ENCODE measurements at places on chromosomes 11 and 22. TPM values are rescaled to one million over a fixed set of nuclear protein-coding genes. Genes with fewer than 3 reads are reported as not detected.
A peak's percentile ranks its signal among the peaks of the same experiment; 100 is the strongest.

- no peak for DNase-seq
Measured at GRCh38 chr11:61771985-61772455, 19.6 kb downstream of the MYRF start.

DNA sequence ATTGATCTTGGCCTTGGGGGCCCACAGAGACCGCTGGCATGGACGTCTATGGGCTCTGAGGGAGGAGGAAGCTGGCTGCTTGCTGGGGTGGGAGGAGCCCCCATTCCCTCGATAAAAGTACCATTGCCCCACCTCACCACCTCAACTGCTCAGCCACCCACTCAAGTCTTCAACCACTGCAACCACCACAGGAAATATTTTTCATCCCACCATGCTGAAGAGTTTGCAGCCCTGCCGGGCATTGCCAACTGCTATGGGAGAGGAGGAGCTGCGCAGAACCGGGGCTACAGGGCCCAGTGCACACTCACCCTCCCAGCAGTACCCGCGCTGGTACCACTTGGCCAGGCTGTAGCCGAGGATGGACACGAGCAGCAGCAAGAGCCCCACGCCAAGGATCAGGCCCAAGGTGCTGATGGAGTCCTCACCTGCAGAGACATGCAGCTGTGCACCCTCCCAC, 29.2 kb downstream of the IL10RA start:
- no peak for DNase-seq

ACRV1 gene
- total RNA-seq: not detected

- DNase-seq: no peak
Measured at GRCh38 chr22:30245181-30245984, 1.2 kb downstream of the LIF start.

DNA sequence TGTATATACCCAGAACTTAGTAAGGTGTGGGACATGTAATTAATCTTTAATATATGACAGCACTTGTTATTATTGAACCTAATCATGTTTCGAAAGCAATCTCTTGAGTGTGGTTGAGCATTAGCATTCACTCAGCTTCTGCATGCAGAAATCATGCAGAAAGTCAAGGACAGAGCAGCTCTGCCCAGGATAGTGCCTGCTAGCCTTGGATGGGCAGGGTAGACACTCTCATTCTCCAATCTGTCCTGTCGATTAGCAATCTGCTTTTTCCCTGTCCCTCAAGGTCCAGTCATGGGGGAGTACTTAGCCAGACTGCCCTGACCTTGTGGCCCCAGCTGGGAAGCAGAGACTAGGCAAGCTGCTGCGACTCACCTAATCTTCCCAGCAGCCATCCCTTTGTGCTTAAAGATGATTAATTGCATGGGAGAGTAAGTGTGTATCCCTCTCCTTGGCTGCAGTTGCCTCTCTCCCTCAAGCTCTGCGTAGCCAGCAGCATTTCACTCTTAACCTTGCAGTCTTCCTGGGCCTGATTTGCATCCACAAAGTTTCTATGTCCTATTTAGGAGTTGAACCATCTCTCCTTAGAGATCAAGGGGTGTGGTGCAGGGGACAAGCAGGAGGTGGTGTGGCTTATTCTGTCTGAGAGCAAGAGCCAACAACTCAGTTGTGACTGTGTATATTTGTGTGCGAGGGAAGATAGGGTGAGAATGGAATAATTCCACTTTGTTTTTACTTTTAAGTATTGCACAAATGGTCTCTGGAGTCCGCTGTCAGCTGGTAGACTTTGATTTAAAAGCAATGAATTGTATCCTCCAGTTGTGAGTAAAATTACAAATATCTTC, 101.4 kb downstream of the FDX1 start:
- DNase-seq: no peak

- DNase-seq: no peak
Measured at GRCh38 chr11:113449743-113450142, 25.5 kb downstream of the DRD2 start.

DNA sequence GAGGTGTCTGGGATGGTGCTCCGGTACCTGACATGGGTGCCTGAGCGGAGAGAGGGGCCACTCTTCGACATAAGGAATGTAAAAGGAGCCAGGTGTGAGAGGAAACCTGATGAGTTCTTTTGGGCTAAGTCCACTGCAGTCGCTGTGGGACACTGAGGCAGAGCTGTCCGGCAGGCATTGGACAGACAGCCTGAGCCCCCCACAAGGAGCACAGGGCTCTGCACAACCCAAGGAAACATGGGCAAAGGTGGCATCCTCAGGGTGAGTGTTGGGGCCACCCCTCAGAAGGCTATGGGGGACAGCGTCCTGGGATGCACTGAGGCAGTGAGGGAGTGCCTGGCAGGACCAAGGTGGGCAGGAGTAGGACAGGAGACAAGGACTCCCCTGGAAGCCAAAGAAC, 57.7 kb upstream of the EMID1 start:
- no peak for DNase-seq

IFTAP gene
- total RNA-seq: 40.8 TPM

GRCh38 chr11:27295928-27296327, 67.1 kb downstream of the CCDC34 start:
- DNase-seq: no peak

CREB3L1 gene
- total RNA-seq: 11.3 TPM

IL17REL gene
- total RNA-seq: not detected

GRCh38 chr11:78603792-78604191, 29.1 kb upstream of the NARS2 start:
- no peak for DNase-seq

GRCh38 chr11:75347781-75348566, 3.5 kb downstream of the ARRB1 start:
- DNase-seq: peak; percentile 94

GRCh38 chr11:8503910-8504364, 90.1 kb downstream of the STK33 start:
- no peak for DNase-seq

NPTXR gene
- 0.12 TPM for total RNA-seq

ARHGAP8 gene
- not detected for total RNA-seq

GRCh38 chr11:129302386-129303101, 73.1 kb upstream of the BARX2 start:
- no peak for DNase-seq

CPT1B gene
- total RNA-seq: 5.0 TPM

- DNase-seq: peak; percentile 29
Measured at GRCh38 chr11:125873881-125874555, 13.4 kb upstream of the HYLS1 start.

PGAP2 gene
- total RNA-seq: 9.0 TPM

DNA sequence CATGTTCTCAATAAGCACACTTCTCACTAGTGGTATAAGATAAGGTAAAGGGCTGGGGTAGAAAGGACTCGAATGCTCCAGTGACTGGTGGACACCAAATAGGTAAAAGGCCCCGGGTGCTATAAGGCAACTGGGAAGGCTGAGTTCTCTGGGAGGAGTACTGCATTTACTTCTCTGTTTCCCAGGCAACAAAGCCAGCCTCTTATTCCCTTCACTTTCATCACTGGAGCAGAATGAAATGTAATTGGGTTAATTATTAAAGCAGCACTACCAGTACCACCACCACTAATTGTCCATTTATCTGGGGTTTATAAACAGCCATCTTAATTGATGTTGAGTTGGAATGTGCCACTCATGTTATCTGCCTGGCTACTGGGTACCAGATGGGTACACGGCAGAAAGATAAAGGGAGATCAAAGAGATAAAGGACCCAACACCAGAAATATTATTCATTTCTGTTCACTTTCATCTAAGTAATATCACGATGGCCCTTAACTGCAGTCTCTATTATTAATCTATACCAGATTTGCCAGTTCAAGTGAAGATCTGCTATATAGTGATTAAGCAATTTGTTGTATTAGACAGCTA, 94.4 kb upstream of the CHRM4 start:
- no peak for DNase-seq

DNA sequence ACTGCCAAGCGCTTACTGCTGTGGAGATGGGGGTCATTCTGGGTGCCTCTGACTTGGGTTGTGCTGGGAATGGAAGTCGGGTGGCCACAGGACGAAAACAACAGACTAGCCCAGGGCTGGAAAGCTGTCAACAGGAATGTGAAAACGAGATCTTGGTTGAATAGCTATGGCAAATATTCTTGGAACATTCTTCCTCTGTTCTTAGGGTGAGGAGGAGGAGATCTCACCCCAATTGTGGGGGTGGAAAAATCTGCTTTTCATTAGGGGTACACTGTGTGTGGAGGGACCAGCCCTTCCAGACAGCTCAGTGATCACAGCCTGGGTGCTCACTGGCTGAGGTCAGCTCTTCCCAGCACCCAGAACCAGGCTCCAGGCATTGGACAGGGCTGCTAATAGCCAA, 52.0 kb upstream of the PRSS23 start:
- DNase-seq: peak; percentile 39

DNA sequence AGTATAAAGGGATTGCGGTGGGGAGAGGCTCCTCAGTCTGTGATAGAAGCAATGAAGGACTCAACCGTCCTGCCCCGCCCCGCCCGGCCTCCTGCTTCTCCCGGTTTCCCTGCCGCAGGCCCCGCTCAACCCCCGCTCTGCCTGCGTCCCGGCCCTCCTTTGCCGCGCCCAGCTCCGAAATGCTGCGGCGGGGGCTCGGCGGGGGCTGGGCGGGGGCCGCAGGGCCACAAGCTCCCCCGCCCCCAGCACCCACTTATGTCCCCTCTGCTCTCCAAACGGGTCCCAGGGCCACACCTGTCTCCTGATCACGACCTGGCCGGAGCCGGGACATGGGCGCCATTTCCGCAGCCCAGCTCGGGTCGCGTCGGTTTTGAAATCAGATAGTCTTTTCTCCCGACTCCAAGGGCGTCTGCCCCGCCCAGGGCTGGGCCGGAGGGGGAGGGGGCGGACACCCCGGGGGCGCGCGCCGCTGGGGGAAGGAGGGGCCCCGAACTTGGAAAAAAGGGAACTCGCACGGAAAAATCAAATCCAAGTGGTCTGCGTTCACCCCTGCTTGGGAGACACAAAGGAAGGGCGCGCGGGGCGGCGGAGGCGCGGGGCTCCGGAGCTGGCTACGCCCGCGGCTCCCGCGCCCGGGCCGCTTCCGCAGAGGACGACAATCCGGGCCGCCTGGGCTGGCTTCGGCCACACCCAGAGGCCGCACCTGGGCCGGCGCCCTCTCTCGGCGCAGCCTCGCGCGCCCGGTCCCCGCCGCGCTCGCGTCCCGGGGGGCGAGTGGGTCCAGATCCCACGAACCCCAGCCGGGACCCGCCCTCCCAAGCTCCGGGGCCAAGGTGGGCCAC, 70.6 kb upstream of the EP300 start:
- peak; percentile 66 for DNase-seq

SCGB1C1 gene
- not detected for total RNA-seq

GRCh38 chr22:20577045-20577444, 69.6 kb downstream of the MED15 start:
- no peak for DNase-seq

DNA sequence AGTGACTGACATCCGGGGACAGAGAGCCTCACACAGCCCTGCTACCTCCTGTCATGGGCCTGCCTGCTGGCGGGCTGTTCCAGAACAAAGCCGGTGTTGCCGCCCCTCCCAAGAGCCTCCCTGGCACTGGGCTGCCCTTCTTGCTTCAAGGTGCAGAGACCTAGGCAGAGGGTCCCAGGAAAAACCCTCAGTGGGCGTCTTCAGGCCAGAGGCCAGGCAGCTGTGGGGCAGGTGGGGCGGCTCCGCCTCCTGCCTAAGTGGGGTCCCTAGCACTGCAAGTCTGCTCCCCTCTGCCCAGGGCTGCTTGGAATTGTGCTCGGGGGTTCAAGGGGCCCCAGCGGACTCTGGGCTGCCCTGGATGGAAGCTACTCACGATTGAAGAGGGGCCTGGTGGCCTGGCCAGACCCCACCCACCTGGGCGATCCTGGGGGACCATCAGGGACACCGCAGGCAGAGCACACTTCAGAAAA, 20.4 kb upstream of the GNB1L start:
- DNase-seq: no peak

- peak; percentile 88 for DNase-seq
Measured at GRCh38 chr22:35477911-35478582, 62.6 kb upstream of the RASD2 start.

OR10D3 gene
- not detected for total RNA-seq

DNA sequence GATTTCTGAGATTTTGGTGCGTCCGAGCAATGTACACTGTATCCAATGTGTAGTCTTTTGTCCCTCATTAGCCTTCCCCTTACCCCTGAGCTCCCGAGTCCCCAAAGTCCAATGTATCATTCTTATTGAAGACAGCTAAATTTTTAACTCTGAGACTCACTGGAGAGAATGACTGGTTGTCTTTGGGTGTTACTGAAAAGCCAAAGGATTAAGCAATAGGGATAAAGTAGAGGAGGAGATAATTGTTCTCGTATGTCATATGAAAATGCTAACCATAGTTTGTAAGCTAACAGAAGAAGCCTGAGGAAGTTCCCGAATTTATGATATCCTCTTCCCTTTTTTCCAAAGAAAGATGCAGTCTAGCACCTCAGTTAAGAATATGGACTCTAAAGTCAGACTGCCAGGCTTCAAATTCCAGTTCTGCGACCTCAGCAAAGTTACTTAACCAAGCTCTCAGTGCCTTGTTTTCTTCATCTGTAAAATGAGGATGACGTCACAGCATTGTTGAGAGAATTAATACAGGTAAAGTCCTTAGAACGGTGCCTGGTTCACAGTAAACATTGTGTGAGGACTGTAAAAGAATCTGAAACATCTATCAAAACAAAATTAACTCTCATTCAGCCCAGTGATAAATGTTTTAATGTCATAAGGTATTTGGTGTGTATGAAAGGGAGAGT, 1.6 kb upstream of the MSANTD2 start:
- peak; percentile 32 for DNase-seq

- DNase-seq: no peak
Measured at GRCh38 chr22:49303061-49303735, 524.5 kb downstream of the BRD1 start.

WBP2NL gene
- 0.39 TPM for total RNA-seq

DNA sequence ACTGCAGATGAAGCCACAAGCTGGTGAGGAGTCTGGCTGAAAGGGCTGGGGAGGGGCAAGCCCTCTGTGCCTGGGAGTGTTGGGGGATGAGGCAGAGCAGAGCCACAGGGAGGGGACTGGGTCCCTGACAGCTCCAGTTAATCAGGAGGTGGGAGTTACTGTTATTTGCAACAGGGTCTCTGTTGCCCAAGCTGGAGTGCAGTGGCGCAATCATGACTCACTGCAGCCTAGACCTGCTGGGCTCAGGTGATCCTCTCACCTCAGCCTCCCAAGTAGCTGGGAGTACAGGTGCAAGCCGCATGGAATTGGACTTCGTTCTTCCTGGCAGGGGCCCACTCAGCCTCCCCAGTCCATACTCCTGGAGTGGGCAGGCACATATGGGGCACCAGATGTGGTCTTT, 7.7 kb downstream of the SCN2B start:
- no peak for DNase-seq

GRCh38 chr11:78112582-78113275, 26.7 kb downstream of the ALG8 start:
- DNase-seq: no peak

SOX10 gene
- total RNA-seq: 3.2 TPM

CST6 gene
- 1.5 TPM for total RNA-seq

- no peak for DNase-seq
Measured at GRCh38 chr11:115333949-115334348, 170.3 kb downstream of the CADM1 start.

GGTLC3 gene
- not detected for total RNA-seq

GRCh38 chr11:19846654-19847305, 134.1 kb downstream of the NAV2 start:
- DNase-seq: no peak

All from RPMI7951 (cell line).